ENCODE measurements at places on chromosomes 7 and 10.

GRCh38 chr10:35739998-35740397, 97.9 kb upstream of the FZD8 start:
- DNase-seq: no peak

- DNase-seq: peak; percentile 17
Measured at GRCh38 chr7:116525298-116525912, 569 bp downstream of the CAV1 start.

GRCh38 chr10:87671139-87671815, 11.6 kb downstream of the PAPSS2 start:
- no peak for DNase-seq

DNA sequence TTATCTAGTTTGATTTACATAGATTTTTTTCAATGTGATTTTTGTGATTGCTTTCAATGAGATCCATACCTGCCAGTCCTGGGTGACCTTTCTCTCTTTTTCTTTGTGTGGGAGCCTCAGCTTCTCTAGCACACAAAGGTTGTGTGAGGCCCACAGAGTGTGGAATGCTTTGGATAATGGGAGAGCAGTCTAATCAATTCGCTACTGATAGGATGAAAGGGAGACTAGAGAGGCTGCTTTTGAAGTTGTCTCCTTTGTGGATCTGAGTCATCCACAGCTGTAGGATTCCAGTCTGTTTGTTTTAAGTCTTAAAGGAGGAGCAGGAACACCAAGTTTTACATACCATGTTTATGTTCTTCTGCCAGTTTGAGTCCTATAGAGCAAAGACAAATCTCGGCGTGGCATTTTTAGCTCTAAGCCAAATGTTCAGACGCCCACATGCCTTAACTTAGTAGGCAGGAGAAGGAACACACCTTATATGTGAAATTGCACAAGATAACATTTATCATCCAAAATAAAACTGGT, 330.0 kb downstream of the ARL4A start:
- DNase-seq: no peak

- DNase-seq: no peak
Measured at GRCh38 chr10:100485801-100486495, 23.1 kb downstream of the WNT8B start.

DNA sequence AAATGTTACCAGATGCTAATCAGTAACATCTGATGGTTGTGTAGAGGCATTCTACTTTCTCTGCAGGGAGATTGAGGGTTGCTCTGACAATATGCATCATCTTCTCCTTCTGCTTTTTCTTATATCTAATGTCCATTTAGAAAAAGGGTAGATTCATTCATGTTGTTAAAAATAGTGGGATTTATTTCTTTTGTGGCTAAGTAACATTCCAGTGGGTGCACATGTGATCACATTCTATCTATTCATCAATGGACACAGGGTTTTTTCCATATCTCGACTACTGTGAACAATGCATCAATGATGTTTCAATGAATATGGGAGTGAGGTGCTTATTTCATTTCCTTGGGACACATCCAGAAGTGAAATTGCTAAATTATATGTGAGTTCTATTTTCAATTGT, 103.9 kb downstream of the CRPPA start:
- DNase-seq: no peak

DNA sequence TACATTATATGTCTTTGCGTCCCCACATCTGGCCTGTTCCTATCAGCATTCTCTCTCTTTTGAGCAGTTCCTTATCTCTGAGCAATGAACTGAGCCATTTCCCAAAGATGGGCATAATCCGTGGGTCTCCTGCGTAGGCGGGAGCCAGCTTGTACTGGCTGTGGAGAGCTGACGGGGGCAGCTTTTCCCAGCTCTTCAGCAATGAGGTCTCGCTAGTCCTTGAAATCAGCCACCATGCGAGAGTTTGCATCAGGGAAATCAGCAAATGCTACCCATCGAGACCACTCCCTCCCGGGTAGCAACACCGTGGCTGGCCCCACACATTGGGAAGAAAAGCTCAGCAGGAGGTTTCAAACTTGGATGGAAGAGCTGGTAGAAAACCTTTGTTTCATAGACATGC, 51.9 kb upstream of the FAM180A start:
- no peak for DNase-seq

- DNase-seq: no peak
Measured at GRCh38 chr7:128235471-128235870, 5.6 kb upstream of the LEP start.

DNA sequence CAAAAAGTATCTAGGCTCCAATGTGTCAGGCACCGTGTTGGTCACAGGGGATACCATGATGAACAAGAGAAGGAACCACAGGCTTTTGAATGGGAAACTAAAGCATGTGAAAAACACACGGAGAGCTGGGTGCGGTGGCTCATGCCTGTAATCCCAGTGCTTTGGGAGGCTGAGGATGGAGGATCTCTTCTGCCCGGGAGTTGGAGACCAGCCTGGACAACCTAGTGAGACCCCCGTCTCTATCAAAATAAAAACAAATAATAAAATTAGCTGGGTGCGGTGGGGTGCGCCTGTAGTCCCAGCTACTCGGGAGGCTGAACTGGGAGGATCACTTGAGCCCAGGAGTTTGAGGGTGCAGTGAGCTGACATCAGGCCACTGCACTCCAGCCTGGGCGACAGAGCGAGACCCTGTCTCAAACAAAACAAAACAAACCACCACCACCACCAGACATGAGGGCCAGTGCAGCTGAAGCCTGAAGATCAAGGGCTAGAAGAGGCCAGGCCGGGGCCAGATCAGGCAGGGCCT, 611 bp upstream of the COPS6 start:
- DNase-seq: no peak

- DNase-seq: peak; percentile 61
Measured at GRCh38 chr7:5478568-5479430, 55.2 kb upstream of the TNRC18 start.

DNA sequence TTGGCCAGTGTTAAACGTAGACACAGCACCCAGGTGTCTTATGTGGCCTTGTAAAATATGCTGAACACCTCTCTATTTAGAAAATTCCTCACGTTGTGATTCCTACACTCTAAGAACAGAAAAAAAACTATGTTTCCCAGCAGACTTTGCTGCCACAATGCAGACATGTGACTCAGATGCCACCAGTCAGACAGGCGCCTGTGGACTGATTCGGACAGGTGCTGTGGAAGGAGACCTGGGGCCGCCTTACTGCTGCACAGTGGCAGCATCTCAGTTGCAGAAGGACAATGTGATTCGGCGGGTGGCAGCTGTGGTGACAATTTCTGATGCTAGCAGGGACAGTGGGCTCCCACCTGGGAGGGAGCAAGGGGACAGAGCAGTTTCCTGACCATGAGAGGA, 88.8 kb downstream of the C10orf90 start:
- DNase-seq: no peak

GRCh38 chr7:50153148-50153547, 60.1 kb upstream of the ZPBP start:
- no peak for DNase-seq

- no peak for DNase-seq
Measured at GRCh38 chr7:147400221-147400689, 1190.3 kb upstream of the C7orf33 start.

GRCh38 chr7:93835702-93836101, 54.9 kb downstream of the TFPI2 start:
- no peak for DNase-seq

Measured in hematopoietic multipotent progenitor cell treated with erythropoietin and hydrocortisone succinate and interleukin-3 and kit ligand, for 6 days (in vitro differentiated cells).